Neural crest cell (in vitro differentiated cells): ENCODE measurements at places on chromosomes 2 and 18.

DNA sequence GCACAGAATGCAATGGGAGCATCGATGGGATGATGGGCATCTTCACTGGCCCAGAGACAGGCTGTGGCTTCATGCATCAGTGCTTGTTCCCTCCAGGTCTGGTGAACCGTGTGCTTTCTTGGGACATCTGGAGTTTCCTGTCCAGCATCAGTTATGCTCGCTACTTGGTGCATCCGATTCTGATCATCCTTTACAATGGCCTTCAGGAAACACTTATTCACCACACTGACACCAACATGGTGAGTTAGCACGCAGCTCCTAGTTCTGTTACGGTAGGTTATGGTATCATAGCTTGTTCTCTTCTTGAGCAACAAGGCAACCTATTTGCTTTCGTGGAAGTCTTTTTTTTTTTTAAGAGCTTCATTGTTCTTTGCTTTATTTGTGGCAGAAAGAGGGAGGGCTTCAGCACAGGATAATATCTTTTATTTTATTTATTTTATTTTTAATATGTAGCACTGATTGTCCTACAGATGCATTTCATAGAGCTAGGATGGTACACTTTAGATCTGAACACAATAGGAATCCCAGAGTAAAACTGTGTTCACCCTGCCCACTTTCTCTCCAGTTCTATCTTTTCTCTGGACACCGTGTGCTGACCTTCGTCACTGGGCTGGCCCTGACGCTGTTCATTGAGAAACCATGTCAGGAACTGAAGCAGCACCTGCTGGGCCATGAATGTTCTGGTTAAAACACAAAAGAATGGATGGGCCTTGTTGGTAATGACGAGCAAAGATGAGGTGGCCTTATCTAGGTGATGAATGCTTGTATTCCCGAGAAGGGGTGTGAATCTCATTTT, 71.2 kb upstream of the SEC11C start:
- DNase-seq, result no peak

DNA sequence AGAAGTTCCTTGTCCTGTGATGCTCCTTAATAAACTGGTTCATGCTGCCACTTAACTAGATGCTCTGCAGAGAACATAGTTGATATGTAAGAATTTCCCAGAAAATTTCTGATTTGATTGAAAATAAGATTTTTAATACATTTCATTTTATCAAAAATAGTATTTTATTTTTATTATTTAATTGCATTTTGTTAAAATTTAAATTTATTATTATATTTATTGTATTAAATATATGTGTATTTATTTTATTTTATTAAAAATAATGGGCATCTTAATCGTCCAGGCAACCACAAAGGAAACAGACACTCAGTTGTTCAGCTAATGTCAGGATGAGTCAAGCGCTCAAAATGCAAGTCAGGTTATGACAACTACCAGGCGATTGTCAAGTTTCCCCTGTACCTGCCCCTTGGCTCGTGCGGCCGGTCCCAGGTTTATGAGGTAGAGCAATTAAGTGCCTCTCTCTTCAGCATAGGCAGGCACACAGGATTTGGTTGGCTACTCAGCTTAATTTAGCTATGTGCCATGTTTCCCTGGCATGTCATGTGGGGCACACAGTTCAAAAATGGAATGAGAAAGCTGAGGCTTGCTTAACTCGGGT, 361.2 kb downstream of the RND3 start:
- DNase-seq, result no peak

DNA sequence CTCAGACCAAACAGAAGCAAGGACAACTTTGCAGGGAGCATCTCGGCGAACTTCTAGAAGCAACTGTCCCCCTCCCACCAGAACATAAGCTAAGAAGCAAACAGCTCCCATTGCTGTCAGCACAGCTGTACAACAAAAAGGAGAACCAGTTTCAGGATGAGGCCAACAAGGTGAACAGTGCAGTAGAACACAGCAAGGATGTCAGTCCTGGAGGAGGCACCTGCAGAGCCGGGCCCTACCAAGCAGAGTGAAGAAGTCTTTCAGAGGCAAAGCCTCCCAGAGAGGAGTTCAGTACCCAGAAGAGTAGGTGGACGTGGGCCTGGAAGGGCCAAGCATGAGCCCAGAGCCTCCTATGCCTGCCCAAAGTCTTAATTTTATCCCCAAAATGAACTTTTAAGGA, 1.0 kb downstream of the PASK start:
- no peak for DNase-seq

GRCh38 chr2:83944191-83944590, 514.9 kb downstream of the SUCLG1 start:
- DNase-seq, result no peak

DNA sequence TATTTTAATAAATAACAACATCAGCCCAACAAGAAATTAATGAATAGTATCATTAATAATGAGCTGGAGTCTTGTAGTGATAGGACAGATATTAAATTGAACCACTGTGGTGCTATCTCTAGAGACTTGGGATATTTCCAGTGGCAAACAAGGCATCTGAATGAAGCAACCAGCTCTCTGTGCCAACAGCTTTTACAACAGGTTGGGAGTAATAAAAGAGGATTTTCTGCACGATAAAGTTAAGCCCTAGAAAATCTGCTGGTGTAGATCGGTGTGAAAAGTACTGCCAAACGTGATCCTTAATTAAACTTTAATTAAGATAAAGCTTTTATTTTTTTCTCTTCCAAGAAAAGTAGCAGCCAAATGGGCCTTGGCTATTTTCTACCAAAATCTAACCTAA, 385.5 kb downstream of the NR4A2 start:
- DNase-seq, result no peak

DNA sequence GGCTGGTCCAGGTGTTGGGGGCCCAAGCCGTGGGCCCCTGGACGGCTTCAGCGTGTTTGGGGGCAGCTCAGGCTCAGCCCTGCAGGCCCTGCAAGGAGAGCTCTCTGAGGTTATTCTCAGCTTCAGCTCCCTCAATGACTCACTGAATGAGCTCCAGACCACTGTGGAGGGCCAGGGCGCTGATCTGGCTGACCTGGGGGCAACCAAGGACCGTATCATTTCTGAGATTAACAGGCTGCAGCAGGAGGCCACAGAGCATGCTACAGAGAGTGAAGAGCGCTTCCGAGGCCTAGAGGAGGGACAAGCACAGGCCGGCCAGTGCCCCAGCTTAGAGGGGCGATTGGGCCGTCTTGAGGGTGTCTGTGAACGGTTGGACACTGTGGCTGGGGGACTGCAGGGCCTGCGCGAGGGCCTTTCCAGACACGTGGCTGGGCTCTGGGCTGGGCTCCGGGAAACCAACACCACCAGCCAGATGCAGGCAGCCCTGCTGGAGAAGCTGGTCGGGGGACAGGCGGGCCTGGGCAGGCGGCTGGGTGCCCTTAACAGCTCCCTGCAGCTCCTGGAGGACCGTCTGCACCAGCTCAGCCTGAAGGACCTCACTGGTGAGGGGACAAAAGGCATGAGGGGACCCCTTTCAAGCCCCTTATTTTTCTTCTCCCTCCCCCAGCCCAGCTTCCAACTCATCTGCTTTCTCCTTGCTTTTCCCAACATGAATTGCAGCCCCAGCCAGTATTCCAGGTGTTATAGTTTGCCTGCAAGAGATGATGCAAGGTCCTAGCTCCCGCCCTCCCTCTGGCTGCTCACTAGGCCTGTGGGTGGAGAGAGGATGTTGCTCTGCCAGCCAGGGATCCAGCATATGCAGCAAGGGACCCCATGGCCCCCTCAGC, 2.9 kb upstream of the KHK start:
- no peak for DNase-seq

DNA sequence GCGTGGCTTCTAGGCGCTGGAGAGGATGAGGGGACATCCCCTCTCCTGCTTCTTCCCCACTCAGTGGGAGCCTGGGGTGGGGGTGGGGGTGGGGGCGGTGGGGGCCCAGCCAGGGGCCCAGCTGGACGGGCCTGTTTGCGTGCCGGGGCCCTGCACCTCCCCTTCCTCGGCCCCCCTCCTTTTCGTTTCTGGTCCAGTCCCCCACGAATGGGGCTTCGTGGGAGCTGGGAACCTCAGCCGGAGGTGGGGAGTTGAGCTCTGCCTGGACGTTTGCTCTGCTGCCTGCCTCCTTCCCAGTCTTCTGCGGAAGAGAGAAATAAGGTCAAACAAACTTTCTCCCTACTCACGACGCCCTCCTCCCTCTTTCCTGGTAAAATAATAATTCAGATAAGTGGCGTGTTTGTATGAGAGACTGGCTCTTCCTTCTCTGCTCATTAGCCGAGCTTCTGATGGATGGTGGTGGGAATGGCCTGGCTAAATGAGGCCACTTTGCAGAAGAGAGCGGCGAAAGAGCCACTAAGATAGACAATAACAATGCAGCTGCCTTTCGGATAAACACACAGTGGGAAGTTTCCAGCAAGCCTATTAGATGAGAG, 782 bp downstream of the MTA3 start:
- DNase-seq, result peak; percentile 3

- no peak for DNase-seq
These were observed 62.9 kb upstream of the CYRIA start for GRCh38 chr2:16728351-16729136.

DNA sequence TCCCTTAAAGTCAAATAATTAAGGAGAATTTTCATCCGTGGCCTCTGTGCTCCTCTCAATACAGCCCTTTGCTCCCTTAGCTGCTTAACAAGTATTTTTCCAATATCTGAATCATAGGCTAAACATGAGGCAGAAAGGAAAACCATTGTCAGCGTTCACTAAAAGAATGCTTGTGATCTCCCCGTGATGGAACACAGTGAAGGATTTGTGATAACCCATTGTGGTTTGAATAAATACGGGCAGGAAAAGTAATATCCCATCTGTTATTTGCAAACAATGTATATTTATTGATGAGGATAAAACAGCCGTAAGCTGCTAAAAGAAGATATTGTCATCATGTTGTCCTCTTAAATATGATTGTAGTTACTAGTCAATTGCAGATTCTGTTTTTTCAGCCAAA, 258.1 kb downstream of the NAPG start:
- DNase-seq, result no peak

DNA sequence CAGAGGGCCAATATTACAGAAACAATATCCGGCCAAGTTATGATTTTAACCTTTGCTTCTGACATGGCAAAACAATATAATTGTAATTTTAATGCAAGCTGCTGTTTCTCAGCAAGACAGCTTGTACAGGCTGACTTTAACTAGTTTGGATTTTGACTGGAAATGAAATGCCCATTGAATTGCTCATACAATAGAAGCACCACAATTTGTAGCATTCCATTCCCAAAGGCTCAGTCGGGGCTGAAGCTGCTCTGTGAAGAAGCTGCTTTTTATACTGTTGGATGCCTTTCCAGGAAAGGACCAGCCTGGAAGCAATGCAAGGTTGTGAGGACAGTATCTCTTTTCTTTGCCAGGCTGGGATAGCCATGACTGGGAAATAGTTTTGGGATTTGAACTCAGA, 677.0 kb upstream of the FANCL start:
- DNase-seq, result no peak

DNA sequence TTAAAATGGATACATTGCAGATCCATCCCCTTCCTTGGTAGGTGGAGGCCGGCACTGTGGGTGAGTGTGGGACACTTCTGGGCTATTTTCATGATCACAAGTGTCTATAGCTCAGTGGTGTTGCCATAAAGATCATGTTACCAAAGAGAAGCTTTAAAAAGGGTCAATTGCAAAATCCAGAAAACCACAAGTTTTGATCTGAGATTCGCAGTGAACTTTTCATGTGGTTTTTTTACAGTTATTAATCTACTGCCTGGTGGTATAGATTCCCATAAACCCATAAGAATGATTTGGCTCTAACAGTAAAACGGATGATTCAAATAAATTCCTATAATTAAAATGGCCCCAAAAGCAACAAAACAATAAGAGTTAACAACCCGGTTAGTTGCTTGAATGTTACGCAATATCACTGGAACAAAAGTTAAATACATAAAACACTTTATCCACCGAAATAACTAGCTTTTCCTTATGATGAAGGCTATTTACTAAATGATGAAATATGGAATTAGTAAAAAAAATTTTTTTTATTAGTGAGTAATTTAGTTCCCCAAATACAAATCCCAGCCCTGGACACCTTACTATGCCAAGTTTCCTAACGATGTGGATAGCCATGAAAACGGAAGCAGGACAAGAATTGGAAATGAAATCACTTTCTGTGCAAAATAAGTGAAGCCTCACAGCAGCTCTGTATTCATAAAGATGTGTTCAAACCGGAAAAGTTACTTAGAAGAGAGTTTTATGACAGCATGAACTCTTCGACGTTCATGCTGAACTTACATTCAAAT, 95.6 kb upstream of the THOC1 start:
- no peak for DNase-seq

DNA sequence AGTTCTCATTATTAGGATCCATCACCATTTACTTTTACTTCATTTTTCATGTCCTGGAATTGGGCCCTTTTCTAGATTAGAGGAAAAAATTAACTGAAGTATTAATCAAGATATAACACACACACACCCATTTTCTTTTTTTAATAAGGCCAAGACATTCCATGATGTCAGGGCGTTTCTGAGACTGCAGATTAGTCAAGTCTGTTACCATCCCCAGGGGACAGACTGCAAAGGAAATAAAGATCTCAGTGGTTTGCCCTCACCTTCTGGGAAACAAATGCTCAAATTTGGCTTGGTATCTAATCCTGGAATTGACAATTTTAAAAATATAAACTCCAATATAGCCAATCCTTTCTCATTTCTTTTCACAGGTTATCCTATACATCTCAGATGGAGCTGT, 27.4 kb downstream of the RMP24 start:
- no peak for DNase-seq

DNA sequence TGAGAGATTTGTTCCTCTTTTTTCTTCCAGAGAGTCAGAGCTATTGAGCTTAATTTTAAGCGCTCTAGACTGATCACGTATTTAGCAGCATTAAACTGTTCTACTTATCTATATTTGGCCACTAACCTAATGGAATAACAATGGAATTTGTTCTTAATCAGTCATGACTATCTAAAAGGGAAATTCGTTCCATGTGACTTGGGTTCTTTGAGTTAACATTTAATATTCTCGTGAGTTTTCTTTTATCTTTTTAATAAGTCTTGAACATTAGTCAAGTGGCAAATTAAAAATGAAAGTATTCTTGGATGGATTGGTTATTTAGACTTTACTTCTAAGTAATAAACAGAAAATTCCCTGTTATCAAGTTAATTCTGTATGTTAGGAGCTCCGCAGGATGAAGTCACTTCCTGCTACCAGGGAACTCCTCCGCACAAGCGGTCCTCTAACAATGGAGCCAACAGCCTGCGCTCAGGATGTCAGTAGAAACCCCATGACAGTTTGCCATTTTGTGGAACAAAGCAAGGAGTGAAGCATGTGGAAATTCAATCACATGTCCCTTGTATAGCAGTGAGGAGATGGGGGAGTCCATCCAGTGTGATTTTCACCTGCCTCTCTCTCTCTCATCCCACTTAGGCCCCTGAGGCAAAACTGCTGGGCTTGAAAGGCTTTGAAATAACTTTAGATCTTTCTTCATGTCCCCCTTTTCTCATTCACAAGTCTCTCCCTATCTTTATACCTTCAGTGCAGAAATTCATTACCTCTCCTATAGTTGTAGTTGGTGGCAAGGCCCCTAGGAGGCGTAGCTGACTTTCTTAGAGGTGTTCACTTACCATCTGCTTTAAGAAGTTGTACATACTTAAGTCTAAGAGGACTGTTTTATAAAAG, 138.1 kb downstream of the WDR7 start:
- no peak for DNase-seq

GRCh38 chr18:36850527-36851201, 21.7 kb downstream of the KIAA1328 start:
- DNase-seq, result no peak
